Left hindlimb (tissue), 1 donor: ENCODE measurements at places on chromosomes 16 and 17.

- DNase-seq = no peak
Measured at GRCh38 chr17:7130621-7131422, 16.2 kb upstream of the ASGR2 start.

- peak; percentile 40 for DNase-seq
Measured at GRCh38 chr16:48003206-48003907, 152.4 kb downstream of the ABCC12 start.

GRCh38 chr16:67144943-67145342, 5.9 kb downstream of the B3GNT9 start:
- no peak for DNase-seq

DNA sequence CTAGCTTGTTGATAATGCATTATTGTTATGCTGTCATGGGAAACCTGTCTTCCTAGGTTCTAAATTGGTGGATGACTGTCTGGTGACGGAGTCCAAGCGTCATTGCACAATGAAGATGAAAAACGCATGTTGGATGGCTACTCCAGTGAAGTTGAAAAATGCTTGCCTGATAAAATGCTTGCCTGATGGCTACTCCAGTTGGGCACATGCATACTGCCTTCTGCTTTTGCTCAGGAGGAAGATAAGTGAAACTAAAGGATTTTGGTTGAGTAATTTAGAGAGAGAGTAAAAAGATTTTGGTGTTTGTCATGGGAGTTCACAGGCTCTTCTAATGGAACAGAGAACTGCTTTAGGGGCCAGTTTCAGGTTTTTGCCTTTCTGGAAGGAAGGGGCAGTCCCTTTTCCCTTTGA, 118.6 kb downstream of the PRKCA start:
- no peak for DNase-seq

DNA sequence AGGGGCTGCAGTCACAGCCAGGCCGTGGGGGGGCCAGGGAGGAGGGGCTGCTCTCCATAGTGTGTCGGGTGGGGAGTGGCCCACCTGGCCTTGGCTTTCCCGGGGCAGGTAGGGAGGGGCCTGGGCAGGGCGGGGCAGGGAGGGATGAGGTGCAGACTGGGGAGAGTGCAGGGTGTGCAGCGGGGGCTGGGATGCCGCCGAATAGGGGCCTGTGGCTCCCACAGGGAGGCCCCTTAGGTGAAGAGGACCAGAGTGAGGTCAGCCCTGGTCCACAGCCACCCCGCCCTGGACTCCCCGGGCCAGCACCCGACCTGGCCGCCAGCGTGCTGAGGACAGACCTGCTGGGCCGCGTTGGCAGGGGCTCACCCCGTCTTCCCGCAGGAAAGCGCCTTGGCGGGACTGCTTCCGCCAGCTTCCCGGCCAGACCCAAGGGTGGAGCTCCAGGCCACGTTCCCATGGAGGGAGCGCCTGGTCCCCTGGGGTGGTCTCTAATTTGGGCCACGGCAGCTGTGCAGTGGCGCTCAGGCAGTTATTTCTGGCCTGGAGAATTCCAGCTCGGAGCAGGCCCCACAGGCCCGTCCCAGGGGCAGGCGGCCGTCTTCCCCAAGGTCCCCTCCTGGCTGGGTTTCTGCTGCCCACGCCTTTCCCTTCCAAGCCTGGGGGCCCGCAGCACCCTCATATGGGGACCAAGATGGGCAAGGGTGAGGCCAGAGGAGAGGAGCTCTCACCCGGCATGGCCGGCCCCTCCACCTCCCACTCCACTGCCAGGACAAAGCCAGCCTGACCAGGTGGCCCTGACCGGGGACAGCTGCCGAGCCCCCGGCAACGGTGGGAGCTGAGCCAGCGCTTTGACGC, 27.9 kb downstream of the CACNA1H start:
- peak; percentile 72 for DNase-seq

GRCh38 chr16:67388591-67388990, 4.7 kb downstream of the TPPP3 start:
- no peak for DNase-seq

GRCh38 chr16:58828901-58829545, 94.9 kb upstream of the GOT2 start:
- DNase-seq = no peak

GRCh38 chr17:78748730-78749317, 33.2 kb downstream of the CYTH1 start:
- no peak for DNase-seq

DNA sequence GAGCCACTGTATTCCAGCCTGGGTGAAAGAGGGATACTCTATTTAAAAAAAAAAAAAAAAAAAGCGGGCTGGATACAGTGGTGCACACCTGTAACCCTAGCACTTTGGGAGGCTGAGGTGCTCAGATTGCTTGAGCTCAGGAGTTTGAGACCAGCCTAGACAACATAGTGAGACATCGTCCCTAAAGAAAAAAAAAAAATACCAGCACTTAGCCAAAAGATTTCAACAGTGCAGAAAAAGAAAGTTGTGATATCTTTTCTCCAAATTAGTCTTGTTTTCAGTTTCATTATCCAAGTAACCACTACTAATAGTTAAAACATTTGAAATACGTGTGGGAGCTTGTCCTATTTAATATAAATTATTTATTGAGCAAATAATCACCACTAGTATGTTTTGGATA, 48.7 kb downstream of the TENT4B start:
- no peak for DNase-seq

- no peak for DNase-seq
Measured at GRCh38 chr17:69143683-69144231, 2.1 kb upstream of the ABCA6 start.

DNA sequence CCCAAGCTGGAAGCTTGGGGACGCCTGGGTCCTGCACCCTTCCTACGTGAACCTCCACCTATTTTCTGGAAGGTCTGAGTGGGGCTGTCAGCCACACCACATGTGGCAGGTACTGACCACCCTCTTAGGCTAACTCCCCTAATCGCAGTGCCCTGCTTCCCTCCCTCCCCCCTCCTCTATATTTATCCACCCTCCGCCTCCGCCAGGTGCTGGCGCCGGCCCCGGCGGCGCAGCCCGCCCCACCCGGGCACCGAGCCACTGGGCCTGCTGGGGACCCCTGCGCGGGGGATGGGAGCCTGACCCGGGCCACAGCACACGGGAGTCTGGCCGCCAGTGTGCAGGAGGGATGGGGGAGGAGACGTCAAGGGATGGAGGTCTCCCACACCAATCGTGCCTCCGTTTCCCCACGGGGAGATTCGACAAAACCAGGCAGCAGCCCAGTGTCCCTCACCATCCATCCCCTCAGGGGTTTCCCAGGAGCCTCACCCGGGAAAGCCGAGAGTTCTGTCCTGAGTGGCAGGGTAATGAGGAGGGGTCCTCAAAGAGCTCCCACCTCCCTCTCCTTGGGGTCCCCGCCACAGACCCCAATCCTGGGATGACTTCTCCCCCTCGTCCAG, 1.3 kb downstream of the PLEKHH3 start:
- no peak for DNase-seq

DNA sequence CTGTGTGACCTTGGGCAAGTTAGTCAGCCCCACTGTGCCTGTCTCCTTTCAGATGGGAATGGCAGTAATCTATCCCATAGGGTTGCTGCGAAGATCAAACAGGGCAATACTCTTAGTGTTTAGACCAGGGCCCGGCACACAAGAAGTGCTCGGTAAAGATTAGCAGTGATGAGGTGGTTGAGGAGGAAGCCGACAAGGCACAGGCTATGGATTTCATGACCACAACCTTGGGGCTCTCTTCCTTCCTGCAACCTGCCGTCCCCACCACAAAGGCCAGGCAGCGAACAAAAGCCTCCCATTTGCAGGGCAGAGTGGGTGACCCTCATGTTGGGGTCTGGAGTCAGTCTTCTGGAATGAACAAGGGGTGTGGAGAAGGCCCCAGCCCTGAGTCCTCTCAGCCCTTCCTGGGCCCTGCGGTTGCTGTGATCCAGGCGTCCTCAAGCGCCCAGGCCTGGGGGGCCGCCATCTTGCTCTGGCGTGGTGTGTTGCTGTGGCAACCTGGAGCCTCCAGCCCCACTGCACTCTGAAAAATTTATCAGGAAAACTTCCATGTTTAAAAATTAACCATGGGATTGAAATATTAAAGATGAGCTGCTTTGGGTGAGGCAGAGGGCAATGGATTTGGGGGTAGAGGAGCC, 9.8 kb downstream of the ADAM11 start:
- DNase-seq = no peak

DNA sequence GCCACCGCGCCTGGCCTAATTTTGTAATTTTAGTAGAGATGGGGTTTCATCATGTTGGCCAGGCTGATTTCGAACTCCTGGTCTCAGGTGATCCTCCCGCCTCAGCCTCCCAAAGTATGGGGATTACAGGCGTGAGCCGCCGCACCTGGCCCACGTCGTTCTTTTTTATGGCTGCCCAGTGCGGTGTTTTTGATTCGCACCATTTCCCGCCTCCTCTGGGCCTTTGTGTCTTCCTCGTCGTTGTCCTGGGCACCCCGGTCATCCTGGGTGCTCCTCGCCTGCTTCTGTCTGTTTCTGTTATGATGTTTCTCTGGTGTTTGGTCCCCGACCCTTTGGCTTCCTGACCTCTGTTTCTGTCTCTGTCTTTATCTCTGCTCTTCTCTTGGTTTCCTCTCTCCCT, 15.0 kb downstream of the CBX4 start:
- no peak for DNase-seq

DNA sequence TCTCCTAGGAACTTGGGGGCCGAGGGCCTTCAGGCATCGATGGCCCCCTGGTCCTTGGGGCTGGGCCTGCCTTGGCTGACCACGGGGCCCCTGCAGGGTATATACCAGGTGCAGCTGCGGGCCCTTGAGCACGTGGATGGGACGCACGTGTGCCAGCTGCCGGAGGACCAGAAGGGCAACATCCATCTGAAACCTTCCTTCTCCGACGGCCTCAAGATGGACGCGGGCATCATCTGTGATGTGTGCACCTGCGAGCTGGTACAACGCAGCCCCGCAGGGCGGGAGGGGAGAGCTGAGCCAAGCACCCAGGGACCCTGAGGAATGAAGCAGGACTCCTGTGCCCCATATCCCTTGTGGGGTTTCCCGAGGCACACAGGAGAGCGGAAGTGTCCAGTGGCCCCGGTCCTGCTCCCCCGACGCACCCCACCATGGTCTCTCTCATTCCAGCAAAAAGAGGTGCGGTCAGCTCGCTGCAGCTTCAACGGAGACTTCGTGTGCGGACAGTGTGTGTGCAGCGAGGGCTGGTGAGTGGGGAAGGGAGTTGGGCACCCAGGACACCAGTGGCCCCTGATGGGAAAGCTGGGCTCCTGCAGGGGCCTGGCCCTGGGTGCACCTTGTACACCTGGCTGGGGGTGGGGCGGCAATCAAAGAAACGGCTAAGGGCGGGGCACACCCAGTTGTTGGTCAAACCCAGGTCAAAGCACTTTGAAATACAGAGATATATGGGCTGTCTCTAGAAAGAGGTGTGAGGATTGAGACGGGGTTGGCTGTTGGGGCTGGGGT, 10.6 kb downstream of the ITGB4 start:
- no peak for DNase-seq

DNA sequence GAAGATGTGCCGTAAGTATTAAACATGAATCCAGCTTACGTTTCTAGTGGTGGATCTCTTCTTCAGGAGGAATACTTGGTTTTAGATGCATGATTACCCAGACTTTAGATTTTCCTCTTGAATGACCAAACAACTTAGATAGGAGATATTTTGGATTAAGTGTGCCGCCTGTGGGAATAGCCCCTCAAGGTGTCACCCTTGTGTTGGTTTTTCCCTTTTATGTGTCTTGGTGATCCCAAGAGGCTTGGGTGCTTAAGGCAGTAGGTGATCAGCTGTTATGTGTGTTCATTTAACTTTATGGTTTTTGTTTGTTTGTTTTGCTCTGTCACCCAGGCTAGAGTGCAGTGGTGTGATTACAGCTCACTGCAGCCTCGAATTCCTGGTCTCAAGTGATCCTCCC, 115.1 kb downstream of the PPM1E start:
- no peak for DNase-seq

- DNase-seq = no peak
Measured at GRCh38 chr16:89759746-89760340, 38.5 kb downstream of the ZNF276 start.

- DNase-seq = no peak
Measured at GRCh38 chr16:57761301-57761700, 25.7 kb downstream of the KATNB1 start.

- no peak for DNase-seq
Measured at GRCh38 chr17:48262982-48263730, 155.6 kb downstream of the SNX11 start.

DNA sequence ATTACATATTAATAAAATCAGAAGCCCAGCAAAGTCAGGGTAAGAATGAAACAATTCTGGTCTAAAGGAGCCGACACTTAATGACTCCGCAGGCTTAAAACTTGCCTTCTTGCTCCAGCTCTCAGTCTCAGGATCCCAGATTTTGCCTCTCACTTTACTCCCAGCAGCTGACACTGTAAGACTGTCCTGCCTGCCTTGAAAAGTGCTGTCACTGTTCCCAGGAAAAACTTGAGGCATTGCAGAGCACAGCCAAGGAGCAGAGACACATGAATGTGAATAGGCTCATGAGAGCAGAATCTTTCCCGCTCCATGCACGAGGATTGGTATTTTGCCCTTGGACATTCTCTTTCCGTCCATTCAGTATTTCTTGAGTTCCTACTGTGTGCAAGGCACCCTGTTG, 457.6 kb upstream of the ZFHX3 start:
- no peak for DNase-seq

DNA sequence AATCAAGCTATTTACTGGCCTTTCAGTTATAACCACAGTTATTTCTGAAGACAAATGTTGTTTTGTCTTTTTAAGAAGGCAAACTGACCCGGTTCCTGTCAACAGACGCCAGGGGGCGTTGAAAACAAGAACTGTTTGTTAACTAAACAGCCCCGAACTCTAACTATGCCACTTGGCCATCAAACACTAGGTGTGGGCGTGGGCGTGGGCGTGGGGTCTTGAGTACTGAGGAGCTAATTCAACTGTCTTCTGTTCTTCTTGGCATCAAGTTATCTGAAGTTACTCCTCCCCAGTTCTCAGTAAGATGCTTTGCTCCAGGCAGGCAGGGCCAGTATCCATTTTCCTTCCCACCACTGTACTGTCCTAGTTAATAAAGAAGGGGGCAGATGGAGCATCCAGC, 63.3 kb upstream of the MTMR4 start:
- no peak for DNase-seq

DNA sequence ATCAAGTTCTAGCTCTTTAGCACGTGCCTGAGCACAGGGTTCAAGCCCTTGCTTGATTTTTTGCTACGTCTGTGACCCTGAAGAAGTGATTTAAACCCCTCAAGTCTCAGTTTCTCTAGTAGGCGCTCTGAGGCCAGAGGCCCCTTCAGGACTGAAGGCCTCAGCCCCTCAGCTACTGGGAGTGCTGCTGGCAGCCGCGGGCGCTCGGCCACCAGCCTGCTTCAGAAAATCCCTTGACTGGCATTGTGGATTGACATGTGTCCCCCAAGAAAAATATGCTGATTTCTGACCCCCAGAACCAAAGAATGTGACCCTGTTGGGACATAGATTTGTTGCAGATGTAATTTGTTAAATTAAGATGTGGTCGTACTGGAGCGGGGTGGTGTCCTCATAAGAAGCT, 20.2 kb upstream of the WFDC1 start:
- DNase-seq = no peak
